NCI-H187 (cell line): ENCODE measurements at places on chromosomes 6 and 20.

- DNase-seq: no peak
Observed at GRCh38 chr20:63177134-63177784, 38.7 kb downstream of the YTHDF1 start.

- no peak for DNase-seq
Observed at GRCh38 chr6:106870824-106871717, 103.5 kb downstream of the CD24 start.

GRCh38 chr20:5970381-5970780 is 19.9 kb downstream of the MCM8 start:
- DNase-seq: no peak

- DNase-seq: no peak
Observed at GRCh38 chr6:22113026-22113766, 183.6 kb downstream of the PRL start.

GRCh38 chr20:47591231-47591630 is 89.5 kb downstream of the NCOA3 start:
- DNase-seq: no peak

GRCh38 chr6:64848467-64848866 is 858.6 kb downstream of the EYS start:
- no peak for DNase-seq

GRCh38 chr6:160173806-160174527 is 52.4 kb downstream of the SLC22A1 start:
- no peak for DNase-seq

GRCh38 chr6:1856381-1856780 is 246.7 kb downstream of the FOXC1 start:
- peak; percentile 64 for DNase-seq

DNA sequence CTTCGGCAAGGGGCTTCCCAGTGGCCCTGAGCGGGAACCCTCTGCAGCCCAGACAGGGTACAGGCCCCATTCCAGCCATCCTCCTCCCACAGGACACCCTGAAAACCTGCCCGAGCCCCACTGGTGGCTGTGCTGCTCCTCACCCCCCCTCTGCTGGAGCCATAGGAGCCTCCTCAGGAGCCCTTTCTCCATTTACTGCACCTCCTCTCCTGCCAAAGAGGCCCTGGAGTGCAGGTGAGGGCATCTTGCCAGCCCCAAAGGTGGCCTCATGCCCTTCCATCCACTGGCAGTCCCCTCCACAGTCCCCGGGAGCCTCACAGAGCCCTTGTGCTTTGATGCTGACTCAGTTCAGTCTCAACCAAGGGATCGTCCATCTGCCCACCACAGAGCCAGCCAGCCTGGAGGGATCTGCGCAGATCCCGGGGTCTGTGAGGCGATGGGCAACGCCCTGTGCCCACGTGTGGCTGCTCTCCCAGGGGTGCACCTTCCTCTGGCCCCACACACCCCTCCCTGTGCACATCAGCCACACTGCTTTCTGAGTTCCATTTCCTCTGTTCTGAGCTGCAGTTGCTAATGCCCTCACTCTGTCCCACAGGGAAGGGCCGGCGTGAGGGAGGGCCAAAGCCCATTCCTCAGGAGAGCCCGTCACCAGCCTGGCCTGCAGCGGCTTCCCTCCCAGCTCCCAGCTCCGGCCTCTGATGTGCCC is 228.5 kb downstream of the DLL1 start:
- no peak for DNase-seq

DNA sequence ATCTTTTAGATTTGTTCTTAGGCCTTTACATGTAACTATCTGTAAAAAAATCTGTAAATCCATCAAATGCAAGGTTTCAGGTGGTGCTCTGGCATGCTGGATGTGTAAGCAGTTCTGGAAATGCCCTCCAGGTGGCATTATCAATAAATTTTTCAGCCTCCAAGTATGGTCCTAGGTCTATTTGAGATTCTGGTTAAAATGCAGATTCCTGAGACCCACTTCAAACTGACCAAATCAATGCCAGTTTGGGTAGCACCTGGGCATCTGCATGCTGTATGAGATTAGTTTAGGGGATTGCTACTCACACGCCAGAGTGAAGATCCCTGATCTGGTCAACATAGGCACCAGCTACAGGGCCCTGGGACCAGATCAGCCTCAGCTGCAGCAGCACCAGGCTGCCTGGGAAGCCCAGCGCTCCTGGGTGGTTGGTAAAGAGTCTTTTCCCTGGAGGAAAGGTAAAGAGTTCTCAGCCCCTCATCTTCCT is 507.3 kb upstream of the CITED2 start:
- peak; percentile 8 for DNase-seq

DNA sequence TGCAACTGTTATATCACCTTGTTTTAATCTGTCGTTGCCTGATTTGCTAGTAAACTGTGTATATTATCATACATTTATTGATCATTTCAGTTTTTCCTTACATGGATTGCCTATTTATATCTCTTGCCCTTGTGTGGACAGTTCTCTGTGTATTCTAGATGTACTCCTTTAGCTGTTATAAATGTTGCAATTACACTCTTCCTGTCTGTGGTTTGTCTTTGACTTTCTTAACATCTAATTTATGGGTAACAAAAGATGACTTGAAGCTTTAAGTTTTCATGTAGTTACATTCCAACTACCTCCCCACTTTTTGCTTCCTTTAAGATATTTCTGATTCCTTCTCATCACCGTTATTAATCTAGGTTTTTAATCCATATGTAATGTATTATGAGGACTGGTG is 22.6 kb downstream of the PLCB1 start:
- no peak for DNase-seq

- no peak for DNase-seq
Observed at GRCh38 chr20:21516180-21516567, 2.3 kb upstream of the NKX2-2 start.

DNA sequence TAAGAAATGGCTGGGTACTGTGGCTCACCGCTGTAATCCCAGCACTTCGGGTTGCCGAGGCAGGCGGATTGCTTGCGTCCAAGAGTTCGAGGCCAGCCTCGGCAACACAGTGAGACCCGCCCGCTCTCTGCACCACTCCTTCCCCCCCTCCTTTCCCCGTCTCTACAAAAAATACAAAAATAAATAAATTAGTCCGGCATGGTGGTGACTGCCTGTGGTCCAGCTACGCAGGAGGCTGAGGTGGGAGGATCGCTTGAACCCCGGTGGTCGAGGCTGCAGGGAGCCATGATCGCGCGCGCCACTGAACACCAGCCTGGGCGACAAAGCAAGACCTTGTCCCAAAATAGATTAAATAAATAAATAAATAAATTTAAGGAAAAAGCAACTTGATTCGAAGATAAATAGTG is 448 bp upstream of the RNF114 start:
- no peak for DNase-seq

- DNase-seq: no peak
Observed at GRCh38 chr6:28589234-28589956, 63.7 kb downstream of the GPX5 start.

DNA sequence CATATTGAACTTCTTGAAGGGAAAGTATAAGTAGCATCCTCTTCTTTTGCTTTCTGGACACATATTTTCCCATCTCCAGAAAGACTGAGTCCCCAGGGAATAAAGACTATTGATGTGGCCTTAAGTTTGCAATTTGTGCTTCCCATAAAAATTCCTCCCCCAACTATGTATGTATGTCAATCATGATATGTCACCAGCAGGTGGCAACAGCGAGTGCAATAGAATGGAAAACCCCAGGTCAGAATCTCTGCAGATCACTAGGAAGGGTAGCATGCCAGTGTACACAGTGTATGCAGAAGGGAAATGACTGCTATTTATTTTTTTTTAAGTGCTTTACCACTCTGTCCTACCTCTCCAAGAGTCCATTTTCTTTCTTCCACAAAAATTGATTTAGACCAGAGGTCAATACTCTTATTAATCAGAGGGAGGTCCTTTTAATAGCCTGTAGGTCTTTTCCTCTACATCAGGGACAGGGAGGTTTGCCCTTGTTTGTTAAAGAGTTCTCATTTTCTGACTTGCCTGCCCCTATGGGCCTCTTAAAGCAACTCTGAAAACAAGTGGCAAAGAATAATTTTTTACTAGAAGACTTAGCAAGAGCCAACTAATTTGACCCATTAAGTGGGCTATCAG is 61.4 kb downstream of the BMP2 start:
- DNase-seq: peak; percentile 40

- DNase-seq: no peak
Observed at GRCh38 chr20:4666001-4666479, 55.7 kb upstream of the PRND start.

GRCh38 chr6:122268394-122268793 is 131.1 kb upstream of the HSF2 start:
- no peak for DNase-seq

DNA sequence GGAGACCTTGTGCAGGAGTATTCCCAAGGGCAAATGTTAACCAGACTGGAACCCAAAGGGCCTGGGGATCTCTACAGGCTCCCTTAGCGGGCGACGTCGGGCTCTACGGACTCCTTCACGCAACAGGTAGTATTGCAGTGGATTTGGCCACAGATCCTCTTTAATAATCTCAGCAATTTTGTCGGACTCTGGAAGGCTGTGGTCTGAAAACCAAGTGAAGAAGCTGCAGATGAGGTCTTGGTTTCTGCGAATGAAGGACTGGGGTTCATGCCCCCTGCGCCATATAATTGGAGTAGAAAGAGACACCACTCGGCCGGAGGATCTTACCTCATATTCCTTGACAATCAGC is 1.3 kb downstream of the TSPYL1 start:
- no peak for DNase-seq

DNA sequence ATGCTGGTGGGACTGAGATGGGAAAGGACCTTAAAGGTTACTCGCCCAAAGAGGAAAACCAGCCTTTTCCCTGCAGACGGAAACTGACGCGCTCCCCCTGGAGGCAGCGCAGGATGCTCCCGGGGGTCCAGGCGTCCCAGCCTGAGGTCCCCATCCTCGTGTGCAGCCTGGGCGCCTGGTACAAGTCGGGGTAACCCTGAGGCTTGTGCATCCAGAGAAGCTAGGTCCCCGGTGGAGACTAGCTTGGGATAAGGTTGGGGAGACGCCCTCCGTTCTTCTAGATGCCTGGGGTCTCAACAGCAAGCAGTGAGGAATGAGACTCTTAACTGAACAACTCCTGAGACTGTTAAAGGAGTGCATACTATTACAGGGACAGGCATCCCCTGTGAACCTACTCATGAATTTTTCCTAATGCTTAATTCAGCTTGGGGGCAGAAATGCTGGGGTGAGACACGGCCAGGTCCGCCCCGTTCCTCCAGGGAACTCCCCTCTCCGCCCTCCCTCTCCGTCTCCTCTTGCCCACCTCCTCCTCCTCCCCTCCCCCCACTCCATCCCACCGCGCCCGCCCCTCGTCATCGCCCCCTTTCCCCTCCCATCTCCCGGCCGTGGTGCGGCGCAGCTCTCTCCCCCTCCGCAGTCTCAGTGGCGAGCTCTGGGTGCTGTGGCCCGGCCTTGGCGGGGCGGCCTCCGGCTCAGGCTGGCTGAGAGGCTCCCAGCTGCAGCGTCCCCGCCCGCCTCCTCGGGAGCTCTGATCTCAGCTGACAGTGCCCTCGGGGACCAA is at the start of gene PRSS35:
Gene PRSS35 (plus strand): TSS at position 634 of the 781 bp plus-strand sequence. CDS start 10,908 bp downstream, outside the sequence.
- no peak for DNase-seq

DNA sequence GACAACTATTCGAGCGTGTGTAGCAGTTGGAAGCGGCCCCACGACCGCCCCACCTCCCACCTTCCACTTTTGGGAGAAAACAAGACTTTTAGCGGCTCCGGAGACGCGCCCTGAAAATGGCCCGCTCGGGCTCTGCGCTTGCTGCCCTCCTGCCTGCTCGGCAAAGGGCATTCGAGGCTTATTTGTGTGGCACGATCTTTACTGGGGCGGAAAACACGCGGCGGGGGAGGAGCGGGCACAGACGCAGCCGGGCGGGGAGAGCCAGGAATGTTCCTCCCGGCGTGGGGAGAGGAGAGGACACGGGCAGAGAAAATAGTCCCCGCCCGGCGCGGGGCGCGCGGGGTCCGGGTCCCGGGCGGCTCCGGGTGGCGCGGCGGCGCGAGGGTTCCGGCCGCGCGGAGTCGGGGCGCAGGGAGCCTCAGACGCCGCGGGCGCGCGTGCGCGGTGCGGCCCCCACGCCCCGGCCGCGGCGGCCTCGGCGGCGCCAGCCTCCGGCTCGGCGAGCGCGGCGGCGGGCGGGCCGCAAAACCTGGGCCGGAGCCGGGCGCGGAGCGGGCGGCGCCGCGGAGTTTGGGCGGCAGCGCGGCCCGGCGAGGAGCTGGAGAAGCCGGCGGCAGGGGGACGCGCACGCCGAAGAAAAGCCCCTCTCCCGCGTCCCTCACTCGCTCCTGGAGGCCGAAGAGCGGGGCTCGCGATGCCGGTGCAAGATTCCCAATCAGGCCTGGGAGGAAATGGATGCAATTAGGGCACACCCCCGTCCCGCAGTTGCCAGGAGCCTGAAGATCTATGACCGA is 90.0 kb upstream of the ARID1B start:
- DNase-seq: peak; percentile 90

DNA sequence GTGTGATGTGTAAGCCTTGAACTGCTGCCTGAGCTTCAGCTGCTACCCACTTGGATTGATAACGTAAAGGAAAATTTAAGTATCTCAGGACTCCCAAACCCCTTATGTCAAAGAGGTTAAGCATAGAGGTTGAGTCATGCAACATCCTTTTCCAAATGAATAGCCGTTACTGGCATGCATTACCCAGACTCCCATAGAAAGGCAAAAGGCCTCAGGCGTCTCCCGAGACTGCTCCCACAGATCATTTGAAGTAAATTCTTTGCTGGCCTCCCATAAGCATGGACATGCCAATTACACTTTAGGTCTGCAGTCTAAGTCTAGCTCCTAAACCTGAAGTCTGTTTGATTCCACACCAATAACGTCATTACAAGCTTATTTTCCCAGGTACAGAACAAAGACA is 14.7 kb downstream of the IPCEF1 start:
- no peak for DNase-seq

GRCh38 chr20:4951299-4951698 is 50.0 kb downstream of the SLC23A2 start:
- DNase-seq: no peak

DNA sequence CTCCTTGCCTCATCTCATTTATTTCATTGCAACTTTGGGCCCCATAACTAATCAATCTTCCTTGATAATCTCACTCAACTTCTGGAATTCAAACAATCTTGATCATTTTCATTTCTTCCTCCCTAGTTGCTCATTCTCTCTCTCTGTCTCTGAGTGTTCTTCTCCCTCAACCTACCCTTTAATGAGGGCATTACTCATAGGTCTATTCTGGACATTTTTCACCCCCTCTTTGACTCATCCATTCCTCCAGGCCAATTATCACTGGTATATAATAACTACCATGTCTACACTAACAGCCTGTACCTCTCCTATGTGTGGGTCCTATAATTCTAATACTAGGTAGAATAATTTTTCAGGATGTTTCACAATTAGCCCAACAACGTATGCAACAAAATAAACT is 78.8 kb downstream of the COL21A1 start:
- no peak for DNase-seq

GRCh38 chr20:62208795-62209755 is 11.0 kb downstream of the HRH3 start:
- no peak for DNase-seq
